ENCODE measurements at places on chromosomes 3 and 15. TPM values are rescaled to one million over a fixed set of nuclear protein-coding genes. Genes with fewer than 3 reads are reported as not detected.

The STAC gene
- 10.9 TPM for total RNA-seq

The CTSH gene
- 5.2 TPM for total RNA-seq

DNA sequence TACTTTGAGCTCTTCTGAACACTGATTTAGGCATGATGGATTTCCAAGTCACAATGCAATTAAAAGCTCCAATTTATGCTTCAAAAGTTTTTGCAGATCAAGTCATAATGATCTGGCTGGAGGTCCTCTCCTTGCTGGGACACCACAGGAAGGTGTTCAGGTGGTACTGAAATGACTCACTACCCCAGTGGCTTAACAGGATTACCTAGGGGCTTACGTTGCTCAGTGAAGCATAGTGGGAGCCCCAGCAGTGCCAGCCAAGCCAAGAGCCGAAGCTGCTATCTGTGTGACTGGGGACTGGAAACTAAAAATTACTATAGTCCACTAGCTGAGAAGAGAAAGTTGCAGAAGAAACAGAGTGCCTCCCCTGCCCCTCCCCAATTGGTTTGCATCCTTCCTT, 110.1 kb upstream of the LPP start:
- H3K27me3 ChIP-seq: no peaks in the 10 kb centered on the region
- no peak overlapping the region for H3K27ac ChIP-seq
- H3K4me3 ChIP-seq: no peak overlapping the region
- DNase-seq: no peak

GRCh38 chr15:101276501-101277037, 716 bp downstream of the SELENOS start:
- peak overlapping the region; percentile 98 for H3K27ac ChIP-seq
- no peaks in the 10 kb centered on the region for H3K27me3 ChIP-seq
- peaks cover 50% of the 10 kb centered on the region for H3K36me3 ChIP-seq

DNA sequence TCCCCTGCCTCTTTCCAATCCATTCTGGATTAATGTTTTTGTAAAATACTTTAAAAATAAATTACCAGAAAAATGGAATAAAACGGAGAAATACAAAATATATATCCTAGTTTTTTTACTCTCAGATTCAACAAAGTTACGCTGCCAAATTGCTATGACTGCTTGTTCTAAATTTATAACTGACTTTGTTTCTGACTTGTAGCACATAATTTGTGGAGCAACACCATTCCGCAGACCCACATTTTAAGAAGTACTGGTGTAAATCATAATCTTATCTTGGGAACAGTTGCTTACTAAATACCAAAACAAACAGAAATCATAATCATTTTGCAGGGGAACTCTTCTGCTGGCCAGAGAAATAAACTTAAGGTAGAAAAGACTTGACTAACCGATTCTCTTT, 339.4 kb upstream of the CBLB start:
- no peak overlapping the region for H3K27ac ChIP-seq
- H3K4me3 ChIP-seq: no peak overlapping the region
- H3K4me1 ChIP-seq: peaks cover 33% of the 10 kb centered on the region
- H3K36me3 ChIP-seq: no peaks in the 10 kb centered on the region
- peak; percentile 34 for DNase-seq

- H3K4me1 ChIP-seq: peaks cover 20% of the 10 kb centered on the region
- no peaks in the 10 kb centered on the region for H3K36me3 ChIP-seq
- no peak for DNase-seq
- H3K27me3 ChIP-seq: no peaks in the 10 kb centered on the region
Observed at GRCh38 chr3:43624619-43625305, 3.0 kb upstream of the ANO10 start.

GRCh38 chr3:29581311-29581710, 300.4 kb downstream of the RBMS3 start:
- no peak overlapping the region for H3K4me3 ChIP-seq
- peak; percentile 75 for DNase-seq
- H3K27me3 ChIP-seq: no peaks in the 10 kb centered on the region
- peaks cover 43% of the 10 kb centered on the region for H3K4me1 ChIP-seq

- no peak overlapping the region for H3K4me3 ChIP-seq
- DNase-seq: no peak
- peaks cover 14% of the 10 kb centered on the region for H3K27me3 ChIP-seq
- H3K4me1 ChIP-seq: no peaks in the 10 kb centered on the region
- no peaks in the 10 kb centered on the region for H3K36me3 ChIP-seq
Observed at GRCh38 chr3:32841341-32841740, 23.5 kb downstream of the TRIM71 start.

DNA sequence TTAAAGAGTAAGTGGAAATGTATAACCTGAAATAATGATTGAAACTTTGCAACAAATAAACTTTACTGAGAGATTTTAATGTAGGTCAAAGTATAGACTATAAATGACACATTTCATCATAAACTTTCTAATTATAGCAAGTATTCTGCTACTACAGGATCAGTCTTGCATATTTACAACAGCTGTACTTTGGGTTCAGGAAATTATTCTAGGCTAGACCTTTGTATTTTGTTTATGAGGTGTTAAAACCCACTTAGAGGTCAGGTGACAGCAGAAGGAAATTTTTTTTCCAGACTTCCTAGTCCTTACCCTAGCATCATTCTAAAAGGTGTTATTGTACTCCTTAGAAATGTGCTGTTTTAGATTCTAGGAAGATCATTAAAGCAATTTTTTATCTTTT, 2.3 kb downstream of the RNF7 start:
- peaks cover 36% of the 10 kb centered on the region for H3K4me1 ChIP-seq
- DNase-seq: no peak
- peak overlapping the region; percentile 92 for H3K4me3 ChIP-seq
- no peaks in the 10 kb centered on the region for H3K27me3 ChIP-seq

GRCh38 chr15:50117431-50118027, 1.5 kb downstream of the ATP8B4 start:
- H3K4me3 ChIP-seq: no peak overlapping the region
- H3K4me1 ChIP-seq: no peaks in the 10 kb centered on the region
- no peaks in the 10 kb centered on the region for H3K27me3 ChIP-seq
- no peaks in the 10 kb centered on the region for H3K36me3 ChIP-seq
- no peak overlapping the region for H3K27ac ChIP-seq

GRCh38 chr3:5116538-5116937, 5.6 kb upstream of the ARL8B start:
- H3K27ac ChIP-seq: no peak overlapping the region
- H3K4me3 ChIP-seq: no peak overlapping the region
- DNase-seq: no peak

- H3K4me1 ChIP-seq: peaks cover 20% of the 10 kb centered on the region
- peak overlapping the region; percentile 99 for H3K4me3 ChIP-seq
- H3K36me3 ChIP-seq: peaks cover 37% of the 10 kb centered on the region
Observed at GRCh38 chr15:63156755-63157117, 541 bp downstream of the RPS27L start.

- no peaks in the 10 kb centered on the region for H3K36me3 ChIP-seq
- DNase-seq: peak; percentile 60
- H3K27me3 ChIP-seq: no peaks in the 10 kb centered on the region
- H3K27ac ChIP-seq: no peak overlapping the region
Observed at GRCh38 chr15:92845126-92845508, 55.0 kb upstream of the CHD2 start.

DNA sequence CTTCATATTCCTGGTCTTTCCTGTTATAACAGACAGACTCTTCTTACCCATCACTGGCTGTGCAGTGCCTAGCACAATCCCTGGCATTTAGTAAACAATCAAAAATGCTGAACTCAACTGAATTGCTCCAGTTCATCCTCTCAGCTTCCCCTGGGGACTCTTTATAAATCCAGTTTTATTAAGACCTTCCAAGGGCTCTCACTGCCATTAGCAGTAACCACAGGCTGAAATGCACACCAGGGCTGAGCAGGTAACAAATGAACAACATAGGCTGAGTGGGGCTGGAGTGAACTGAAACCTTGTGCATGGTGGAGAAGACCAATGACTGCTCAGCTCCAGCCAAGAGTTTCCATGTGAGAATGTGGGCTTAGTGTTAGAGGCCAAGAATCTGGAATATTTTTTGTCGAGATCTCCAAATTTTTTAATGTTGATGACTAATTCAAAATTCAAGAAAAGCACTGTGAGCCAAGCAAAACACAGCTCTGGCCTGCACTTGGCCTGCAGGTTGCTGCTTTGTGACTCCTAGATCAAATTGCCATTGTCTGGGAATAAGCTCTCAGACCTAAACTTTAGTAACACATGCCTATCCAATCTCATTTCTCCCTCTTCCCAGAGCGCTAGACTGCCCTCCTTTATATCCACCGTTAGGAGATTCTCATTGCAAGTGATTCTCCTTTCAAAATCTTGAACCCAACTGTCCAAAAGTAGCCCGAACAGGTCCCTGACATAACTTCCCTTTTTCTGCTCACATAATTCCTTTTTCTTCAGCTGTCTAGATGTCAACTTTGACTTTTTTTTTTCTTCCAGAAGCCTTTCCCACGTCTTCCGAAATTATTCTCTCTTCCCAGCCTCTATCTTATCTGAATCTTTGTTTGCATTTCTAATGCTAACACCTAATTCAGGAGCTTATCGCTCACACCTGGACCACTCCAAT, 7.4 kb downstream of the SQOR start:
- DNase-seq: peak; percentile 85
- no peaks in the 10 kb centered on the region for H3K27me3 ChIP-seq
- no peaks in the 10 kb centered on the region for H3K36me3 ChIP-seq
- peak overlapping the region; percentile 47 for H3K4me3 ChIP-seq
- peak overlapping the region; percentile 90 for H3K27ac ChIP-seq

The RBM5 gene
- 152 TPM for total RNA-seq

DNA sequence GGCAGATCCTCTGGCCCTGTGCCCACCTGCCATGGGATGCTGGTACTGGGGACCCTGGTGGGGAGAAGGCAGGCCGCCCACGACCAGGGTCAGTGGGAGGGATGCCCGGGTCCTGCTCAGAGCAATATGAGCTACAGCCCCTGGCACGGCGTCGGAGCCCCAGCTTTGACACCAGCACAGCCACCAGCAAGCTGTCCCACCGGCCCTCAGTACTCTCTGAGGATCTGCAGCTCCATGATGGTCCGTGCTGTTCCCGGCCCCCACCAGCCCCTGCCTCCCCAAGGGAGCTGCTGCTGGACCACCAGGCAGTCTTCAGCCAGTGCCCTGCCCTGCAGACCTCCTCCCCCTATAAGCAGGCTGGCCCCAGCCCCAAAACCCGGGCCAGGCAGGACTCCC, 11.5 kb downstream of the DISP2 start:
- H3K27me3 ChIP-seq: no peaks in the 10 kb centered on the region
- no peak for DNase-seq
- H3K36me3 ChIP-seq: no peaks in the 10 kb centered on the region
- no peak overlapping the region for H3K27ac ChIP-seq
- no peak overlapping the region for H3K4me3 ChIP-seq

The ARGFX gene
- not detected for total RNA-seq

DNA sequence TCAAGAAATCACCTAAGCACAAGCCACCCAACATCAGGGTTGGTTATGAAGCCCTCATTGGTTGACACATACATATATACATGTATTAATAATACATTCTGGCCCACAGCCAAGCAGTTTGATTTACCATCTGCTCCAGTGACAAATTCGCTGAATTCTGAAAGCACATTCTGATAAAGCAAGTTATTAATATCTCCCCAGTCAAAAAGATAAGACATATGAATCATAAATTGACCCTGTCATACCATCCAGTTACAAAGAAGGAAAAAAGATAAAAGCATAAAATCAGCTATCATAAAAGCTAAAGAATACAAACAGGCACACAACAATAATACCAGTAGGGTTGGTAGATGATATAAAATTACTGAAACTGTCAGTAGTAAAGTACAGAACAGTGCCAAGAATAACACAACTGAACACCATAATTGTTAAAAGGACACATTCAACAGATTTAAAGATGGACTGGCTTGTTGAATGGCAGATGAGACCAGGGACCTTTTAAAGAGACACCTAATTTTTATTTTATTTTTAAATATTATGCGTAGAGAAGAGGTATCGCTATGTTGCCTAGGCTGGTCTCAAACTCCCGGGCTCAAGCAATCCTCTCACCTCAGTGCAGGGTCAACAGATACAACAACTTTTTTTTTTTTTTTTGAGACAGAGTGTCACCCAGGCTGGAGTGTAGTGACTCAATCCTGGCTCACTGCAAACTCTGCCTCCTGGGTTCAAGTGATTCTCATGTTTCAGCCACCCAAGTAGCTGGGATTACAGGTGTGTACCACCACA, 7.7 kb downstream of the SNX4 start:
- H3K27me3 ChIP-seq: no peaks in the 10 kb centered on the region
- 0 out of 2 replicates have a peak overlapping the region, but pooled peaks have one; percentile 6 for H3K4me3 ChIP-seq
- peak overlapping the region; percentile 63 for H3K27ac ChIP-seq
- peaks cover 24% of the 10 kb centered on the region for H3K36me3 ChIP-seq
- peaks cover 20% of the 10 kb centered on the region for H3K4me1 ChIP-seq

DNA sequence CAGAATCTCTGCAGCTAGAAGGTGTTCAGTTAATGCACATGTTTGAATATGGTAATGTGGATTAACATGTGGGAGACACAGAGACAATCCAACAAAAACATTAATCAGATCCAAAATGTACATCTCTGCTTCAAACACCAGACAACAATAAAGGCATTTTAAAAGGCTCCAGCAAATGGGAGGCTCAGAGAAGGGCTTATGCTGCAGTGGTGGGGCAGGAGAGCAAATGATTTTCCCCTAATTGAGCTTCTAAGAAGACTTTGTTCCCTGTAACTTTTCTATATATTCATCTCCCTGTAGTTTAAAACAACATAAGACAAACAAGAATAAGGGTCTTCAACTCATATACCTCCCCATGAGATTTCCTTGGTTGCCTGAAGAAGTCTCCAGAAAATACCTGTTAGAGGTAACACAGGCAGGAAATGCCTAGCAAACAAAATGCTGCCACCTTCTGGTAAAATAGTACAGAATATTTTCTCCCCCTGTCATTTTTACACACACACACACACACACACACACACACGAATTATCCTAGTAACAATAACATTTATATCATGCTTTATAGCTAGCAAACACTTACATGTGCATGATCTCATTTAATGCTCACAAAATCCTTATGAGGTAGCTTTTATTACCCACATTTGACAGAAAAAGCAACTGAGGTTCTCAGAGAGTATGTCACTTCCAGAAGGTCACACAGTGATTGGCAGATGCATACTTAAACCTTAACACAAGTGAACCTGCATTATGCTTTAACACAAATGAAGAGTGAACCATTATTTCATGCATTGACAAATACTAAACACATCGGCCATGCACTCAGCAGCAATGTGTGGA, 123.4 kb upstream of the MB21D2 start:
- DNase-seq: peak; percentile 61
- H3K4me1 ChIP-seq: no peaks in the 10 kb centered on the region
- no peaks in the 10 kb centered on the region for H3K27me3 ChIP-seq
- H3K36me3 ChIP-seq: no peaks in the 10 kb centered on the region

- no peak overlapping the region for H3K27ac ChIP-seq
- no peak overlapping the region for H3K4me3 ChIP-seq
- DNase-seq: no peak
- H3K27me3 ChIP-seq: no peaks in the 10 kb centered on the region
- no peaks in the 10 kb centered on the region for H3K4me1 ChIP-seq
- no peaks in the 10 kb centered on the region for H3K36me3 ChIP-seq
Observed at GRCh38 chr3:56764904-56765547, 36.7 kb downstream of the ARHGEF3 start.

The GATM gene
- 0.89 TPM for total RNA-seq

The SOX2 gene
- total RNA-seq: not detected

The GOLGA8T gene
- total RNA-seq: not detected

DNA sequence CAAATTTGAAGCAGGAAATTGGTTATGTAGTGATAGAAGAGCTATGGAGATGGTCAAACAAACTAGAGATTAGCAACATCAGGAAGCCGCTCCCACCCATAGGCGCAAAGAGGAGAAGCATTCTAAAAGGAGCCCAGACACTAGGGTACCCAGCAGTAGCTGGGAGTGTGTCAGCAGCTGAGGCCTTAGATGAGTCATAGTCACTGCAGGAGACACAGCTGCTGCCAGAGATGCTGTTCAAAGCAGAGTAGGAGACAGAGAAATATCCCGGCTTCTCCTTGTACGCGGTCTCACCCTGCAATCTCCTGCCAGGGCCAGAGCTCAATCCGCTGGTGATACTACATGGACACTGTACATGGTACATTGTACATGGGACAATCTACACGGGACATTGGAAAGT, 61.9 kb downstream of the VGLL3 start:
- H3K36me3 ChIP-seq: no peaks in the 10 kb centered on the region
- no peak overlapping the region for H3K27ac ChIP-seq
- H3K4me1 ChIP-seq: peaks cover 65% of the 10 kb centered on the region
- DNase-seq: no peak
- H3K4me3 ChIP-seq: no peak overlapping the region
